ENCODE measurements at places on chromosomes 1 and 21.

DNA sequence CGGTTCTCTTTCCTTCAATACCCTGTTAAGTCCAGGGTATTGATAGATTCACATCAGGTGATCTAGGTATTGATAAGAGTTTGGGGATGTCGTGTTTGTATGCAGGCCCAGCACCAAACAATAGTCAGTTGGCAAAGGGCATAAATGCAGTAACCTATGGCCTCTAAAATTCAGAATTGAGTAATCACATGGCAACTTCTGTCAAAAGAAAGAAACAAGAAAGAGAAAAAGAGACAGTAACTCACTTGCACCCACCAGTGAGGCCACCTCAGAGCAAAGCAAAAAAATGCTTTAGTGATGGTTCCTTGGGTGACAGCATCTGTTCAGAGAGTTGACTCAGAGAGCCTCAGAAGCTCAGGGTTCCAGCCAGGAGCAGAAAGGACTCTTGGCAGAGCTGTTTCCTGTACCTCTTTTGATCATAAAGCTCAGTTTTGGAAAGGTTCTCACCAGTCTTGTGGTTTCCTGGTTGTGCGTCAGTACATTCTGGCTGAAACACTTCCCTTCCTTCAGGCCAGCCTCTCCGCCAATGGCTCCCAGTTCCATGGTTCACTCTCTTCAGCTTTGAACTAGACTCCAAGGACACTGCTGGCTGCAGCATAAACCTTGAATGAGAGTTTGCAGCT, 70.1 kb upstream of the GORAB start:
- no peak for DNase-seq

DNA sequence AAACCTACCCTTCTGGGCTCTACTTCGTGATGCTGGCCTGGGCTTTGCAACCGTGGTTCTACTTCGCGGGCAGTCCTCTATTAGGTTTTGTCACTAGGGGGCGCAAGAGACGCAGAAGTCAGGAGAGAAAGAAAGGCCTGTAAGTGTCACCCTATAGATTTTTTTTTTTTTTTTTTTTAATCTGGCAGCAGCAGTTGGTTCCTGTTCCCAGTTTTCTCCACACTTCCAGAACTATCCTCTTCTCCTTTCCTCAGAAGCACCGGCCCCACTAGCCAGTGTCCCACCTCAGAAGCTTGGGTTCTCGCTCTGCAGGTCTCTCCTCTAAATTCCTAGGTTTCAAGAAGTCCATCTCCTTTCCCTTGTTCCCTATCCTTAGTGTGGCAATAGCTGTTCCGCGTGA, 9.1 kb upstream of the LCE2D start:
- DNase-seq, result peak; percentile 5

GRCh38 chr1:47433477-47434050, 4.3 kb upstream of the FOXD2 start:
- DNase-seq, result no peak

GRCh38 chr1:241557551-241558193, 25.5 kb downstream of the KMO start:
- no peak for DNase-seq

- DNase-seq, result no peak
Measured at GRCh38 chr21:30984889-30985288, 53.4 kb downstream of the KRTAP19-8 start.

DNA sequence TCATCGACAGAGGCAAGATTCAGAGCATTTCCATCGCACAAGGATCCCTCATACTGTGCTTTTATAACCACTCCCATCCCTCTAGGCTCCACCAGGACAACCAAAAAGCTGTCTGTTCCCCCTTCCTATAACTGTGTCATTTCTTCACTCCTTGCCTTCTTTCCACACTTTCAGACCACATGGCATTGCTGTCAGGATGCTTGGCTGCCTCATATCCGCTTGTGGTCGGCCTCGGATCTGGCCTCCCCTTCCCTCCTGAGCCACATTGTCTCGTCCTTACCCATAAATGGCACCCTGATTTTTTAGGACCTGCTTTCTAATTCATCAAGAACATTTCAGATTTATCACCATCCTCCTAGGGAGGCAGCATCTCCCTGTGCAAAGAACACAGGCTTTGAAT, 80.5 kb downstream of the HIVEP3 start:
- DNase-seq, result no peak

DNA sequence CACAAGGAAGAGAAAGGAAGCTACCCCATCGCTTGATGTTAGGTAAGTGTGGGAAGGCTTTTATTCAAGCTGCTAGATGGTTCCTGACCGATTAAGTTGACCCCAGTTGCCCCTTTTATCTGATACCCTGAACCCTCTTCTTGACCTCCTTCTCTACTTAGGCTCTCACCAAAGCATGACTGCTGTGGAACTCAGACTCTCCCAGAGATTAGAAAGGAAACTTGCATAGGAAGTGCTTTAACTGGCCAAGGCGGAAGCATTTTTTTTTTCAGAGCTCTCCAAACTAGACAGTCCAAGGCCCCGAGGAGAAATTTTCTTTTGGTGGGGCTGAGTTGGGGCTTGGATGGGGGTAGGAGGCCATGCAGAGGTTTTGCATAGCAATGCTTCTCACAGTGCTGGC, 101.3 kb upstream of the USP24 start:
- DNase-seq, result no peak

GRCh38 chr1:197481101-197481500, 213.0 kb downstream of the CRB1 start:
- no peak for DNase-seq

- no peak for DNase-seq
Measured at GRCh38 chr1:217535601-217536377, 95.1 kb downstream of the GPATCH2 start.

- no peak for DNase-seq
Measured at GRCh38 chr1:180415985-180416633, 86.3 kb downstream of the ACBD6 start.

DNA sequence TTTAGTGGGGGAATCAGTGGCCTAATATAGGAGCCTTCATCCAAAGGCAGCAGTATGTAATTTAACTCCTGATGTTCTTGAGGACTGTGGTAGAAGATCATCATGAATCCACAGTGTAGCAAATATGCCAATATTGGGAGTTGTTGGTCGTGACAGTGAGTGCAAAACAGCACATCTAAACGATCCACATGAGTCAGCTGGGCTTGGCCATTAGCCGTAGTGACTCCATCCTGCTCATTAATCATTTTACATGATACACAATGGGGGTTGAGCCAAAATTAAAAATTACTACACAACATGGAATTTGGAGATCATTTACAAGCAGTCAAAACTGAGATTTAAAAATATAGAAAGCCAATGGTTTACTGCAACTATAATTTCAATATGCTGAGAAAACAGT, 653.9 kb upstream of the CAMK1G start:
- DNase-seq, result no peak

GRCh38 chr1:185046668-185047067, 1.3 kb downstream of the RNF2 start:
- no peak for DNase-seq

- no peak for DNase-seq
Measured at GRCh38 chr1:27348861-27349783, 7.3 kb downstream of the SYTL1 start.

DNA sequence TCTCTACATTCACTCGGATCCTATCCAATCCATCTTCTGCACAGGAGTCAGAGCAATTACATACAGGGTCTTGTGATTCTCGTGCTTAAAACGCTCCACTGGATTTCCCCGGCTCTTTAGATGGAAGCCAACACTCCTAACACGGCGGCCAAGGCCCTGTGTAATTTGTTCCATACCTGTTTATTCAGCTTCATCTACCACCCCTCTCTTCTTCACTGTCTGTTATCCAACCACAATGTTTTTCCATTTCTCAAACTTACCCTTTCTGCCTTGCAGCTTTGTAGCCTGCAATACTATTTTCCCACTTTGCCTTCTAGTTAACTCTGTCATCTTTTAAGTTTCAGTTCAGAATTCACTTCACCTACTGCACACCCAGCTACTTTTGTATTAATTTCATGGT, 249.6 kb upstream of the USP25 start:
- no peak for DNase-seq

- no peak for DNase-seq
Measured at GRCh38 chr21:32352526-32352925, 40.3 kb downstream of the URB1 start.

DNA sequence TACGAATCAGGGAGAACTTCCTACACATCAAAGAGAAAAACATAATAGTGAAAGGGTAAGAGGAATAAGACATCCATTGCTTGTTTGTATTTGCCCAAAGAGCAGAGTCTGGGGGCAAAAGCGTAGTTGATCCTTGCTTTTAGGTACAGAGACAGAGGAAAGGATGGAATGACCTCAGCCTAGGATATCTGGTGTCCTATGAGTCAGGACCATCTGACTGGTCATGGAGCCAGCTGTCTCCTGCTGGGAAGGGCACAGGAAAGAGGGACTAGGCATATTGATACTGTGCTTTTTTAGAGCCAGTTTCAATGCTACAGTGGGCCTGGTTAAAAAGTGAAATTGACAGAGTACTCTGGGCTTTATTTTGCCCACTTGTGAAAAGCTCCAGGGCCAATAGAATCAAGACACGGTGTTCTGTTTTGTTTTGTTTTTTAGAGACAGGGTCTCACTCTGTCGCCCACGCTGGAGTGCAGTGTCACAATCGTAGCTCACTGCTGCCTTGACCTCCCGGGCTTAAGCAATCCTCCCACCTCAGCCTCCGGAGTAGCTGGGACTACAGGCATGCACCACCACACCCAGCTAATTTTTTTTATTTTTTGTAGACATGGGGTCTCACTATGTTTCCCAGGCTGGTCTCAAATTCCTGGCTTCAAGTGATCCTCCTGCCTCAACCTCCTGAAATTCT, 3.2 kb downstream of the PLEKHO1 start:
- no peak for DNase-seq

- no peak for DNase-seq
Measured at GRCh38 chr1:208772891-208773290, 528.7 kb upstream of the PLXNA2 start.

DNA sequence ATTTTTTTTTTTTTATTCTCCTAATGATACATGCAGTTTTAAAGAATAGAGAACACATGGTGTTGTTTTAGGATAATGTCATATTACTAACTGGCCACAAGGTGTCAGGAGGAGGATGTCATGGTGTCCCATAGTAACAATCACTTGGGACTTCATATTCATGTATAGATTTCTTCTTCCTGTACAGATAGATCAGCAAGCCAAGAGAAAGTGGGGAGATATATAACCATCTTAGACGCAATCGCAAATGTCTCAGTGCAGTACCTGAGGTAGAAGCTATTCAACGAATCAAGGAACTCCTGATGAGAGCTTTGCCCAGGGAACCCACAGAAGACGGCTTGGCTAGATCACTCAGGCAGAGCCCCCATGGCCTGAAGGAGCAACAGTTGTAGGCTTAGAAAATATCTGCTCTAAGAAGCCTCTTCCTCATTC, 12.3 kb downstream of the OR2T11 start:
- DNase-seq, result no peak

GRCh38 chr1:13675151-13675651, 24.8 kb upstream of the PRDM2 start:
- DNase-seq, result no peak

GRCh38 chr1:60227601-60228000, 154.0 kb upstream of the C1orf87 start:
- no peak for DNase-seq

DNA sequence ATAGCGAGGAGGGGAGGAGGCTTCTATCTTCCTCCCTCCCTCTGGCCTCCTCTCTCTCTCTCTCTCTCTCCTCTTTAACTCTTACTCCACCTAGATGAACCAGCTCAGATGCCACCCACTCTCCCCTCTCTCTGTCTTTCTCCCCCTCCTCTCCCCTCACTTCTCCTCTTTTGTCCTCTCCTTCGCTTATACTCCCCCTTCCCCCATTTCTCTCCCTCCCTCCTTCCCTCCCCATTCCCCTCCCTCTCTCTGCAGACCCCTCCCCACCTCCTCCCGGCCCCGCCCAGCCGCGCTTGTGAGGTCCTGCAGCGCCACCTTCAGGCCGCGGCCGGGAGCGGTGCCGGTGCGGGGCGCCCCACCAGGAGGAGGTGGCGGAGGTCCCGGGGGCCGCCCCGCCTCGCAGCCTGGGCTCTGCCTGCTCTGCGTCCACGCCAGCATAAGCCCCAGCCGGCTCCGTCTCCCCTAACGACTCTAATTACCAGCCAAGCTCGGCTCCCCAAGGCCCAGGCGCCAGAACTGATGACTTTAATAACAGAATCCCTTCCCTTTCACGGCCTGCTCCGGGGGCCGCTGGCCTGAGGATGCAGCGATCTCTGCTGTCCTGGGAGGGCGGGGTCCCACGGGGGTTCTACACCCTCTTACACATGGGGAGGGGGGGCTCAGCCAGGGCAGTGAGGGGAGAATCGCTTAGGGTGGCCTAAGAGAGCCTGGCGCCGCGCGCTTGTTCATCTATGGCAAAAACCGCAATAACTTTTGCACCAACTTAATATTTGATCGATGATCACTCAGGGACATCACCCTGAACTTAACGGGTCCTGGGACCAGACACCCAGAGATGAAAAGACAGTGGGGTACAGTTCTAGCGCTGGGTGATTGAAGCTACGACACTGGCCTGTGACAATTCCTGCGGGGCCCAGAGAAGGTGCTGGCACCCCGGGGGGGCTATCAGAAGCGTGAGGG, 637.3 kb downstream of the MATN1 start:
- peak; percentile 20 for DNase-seq

- DNase-seq, result no peak
Measured at GRCh38 chr1:150352866-150353265, 11.1 kb upstream of the RPRD2 start.

DNA sequence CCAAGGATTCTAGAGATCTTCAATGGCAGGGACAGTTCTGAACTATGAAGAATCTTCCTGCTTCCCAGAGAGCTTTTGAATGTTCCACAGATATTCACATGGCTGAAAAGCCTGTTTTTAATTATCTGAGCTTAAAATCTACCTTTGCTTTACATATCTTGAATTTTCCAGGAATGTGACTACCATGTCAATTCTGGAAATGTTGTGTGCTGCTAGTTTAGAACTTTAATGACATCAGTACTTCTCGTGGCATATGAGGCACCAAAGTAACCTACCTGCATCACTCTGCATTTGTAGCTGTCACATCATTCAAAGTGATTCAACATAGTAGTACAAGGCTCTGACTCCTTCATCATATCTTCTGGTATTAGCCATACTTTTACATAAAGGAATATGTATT, 122.7 kb upstream of the NFIA start:
- no peak for DNase-seq

- DNase-seq, result no peak
Measured at GRCh38 chr1:30764939-30765555, 7.5 kb upstream of the LAPTM5 start.

DNA sequence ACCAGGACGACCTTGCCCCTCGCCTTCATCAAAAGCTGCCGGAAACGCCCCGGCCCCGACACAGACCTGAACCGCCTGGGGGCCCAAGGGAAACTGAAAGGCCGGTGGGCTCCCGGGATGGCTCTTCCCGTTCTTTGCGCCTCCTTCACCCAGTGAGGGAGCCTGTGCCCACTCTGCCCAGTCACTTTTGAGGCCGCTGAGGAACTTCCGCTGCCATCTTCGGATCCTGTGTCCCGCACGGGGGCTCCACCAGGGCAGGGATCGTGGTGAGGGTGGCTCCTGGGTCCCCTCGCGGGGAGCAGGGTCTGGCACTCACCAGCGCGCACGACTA, 104.0 kb downstream of the PPIAL4G start:
- no peak for DNase-seq

- DNase-seq, result no peak
Measured at GRCh38 chr21:46035809-46036695, 54.5 kb downstream of the COL6A1 start.

- DNase-seq, result no peak
Measured at GRCh38 chr1:51000651-51001050, 30.6 kb downstream of the CDKN2C start.

GRCh38 chr1:4654764-4655673, 610 bp downstream of the AJAP1 start:
- DNase-seq, result no peak

- no peak for DNase-seq
Measured at GRCh38 chr1:224623743-224624333, 7.7 kb downstream of the CNIH3 start.
